ENCODE measurements at places on chromosomes 5 and 9.

DNA sequence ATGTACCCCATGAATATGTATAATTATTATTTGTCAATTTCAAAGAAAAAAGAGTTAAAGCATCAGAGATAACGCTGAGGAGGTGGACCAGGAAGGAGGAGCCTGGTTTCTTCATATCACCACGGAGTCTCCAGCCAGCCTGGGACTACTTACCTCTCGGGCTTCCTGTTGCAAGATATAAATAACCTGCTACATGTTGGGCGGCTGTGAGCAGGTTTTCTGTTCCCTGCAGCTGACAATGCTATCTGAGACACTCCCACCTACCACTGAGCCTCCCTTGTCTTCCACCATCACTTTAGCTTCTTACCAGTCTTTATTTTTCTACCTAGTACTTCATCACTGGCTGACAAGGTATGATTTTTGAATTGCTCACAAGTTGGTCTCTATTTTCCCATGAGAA is 102.7 kb upstream of the CPEB4 start:
- no peak for DNase-seq

GRCh38 chr9:132404228-132404881 is 2.3 kb downstream of the TTF1 start:
- no peak for DNase-seq

GRCh38 chr9:97850746-97851445 is 2.1 kb upstream of the FOXE1 start:
- DNase-seq: no peak

DNA sequence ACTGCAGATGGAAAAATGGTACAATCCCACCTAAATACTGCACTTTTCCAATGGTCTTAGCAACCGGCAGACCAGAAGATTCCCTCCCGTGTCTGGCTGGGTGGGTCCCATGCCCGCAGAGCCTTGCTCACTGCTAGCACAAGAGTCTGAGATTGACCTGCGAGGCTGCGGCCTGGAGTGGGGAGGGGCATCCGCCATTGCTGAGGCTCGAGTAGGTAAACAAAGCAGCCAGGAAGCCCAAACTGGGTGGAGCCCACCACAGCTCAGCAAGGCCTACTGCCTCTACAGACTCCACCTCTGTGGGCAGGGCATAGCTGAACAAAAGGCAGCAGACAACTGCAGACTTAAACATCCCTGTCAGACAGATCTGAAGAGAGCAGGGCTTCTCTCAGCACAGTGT is 221.6 kb upstream of the CTNND2 start:
- DNase-seq: no peak

DNA sequence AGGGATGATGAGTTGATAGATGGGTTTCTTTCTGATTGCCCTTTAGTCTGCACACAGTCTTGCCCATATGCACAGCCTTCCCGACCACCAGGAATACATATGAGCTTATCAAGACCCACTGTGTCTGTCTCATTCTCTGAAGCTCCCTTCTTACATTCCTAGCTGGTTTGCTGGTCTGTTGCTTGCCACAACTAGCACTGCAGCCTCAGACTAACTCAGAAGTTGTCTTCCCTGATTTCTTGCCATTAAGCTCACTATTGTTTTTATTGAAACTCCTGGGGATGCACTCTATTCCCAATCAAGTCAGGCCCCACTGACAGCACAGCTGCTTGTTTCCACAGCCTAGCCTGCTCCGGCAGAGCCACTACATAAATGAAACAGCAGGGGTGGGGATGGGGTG is 97.5 kb downstream of the SAXO1 start:
- DNase-seq: no peak

All from left hindlimb (tissue), 1 donor.